ENCODE measurements at places on chromosomes 16 and 17. TPM values are rescaled to one million over a fixed set of nuclear protein-coding genes. Genes with fewer than 3 reads are reported as not detected.

Gene KAT7
- polyA plus RNA-seq: 29.1 TPM

- no peak for DNase-seq
Observed at GRCh38 chr17:44664867-44665266, 8.6 kb downstream of the MEIOC start.

GRCh38 chr16:88785106-88785924, at the start of gene PIEZO1:
PIEZO1 (minus strand) TSS chr16:88785220; CDS start chr16:88784964, 256 bp downstream.
- no peak for DNase-seq

DNA sequence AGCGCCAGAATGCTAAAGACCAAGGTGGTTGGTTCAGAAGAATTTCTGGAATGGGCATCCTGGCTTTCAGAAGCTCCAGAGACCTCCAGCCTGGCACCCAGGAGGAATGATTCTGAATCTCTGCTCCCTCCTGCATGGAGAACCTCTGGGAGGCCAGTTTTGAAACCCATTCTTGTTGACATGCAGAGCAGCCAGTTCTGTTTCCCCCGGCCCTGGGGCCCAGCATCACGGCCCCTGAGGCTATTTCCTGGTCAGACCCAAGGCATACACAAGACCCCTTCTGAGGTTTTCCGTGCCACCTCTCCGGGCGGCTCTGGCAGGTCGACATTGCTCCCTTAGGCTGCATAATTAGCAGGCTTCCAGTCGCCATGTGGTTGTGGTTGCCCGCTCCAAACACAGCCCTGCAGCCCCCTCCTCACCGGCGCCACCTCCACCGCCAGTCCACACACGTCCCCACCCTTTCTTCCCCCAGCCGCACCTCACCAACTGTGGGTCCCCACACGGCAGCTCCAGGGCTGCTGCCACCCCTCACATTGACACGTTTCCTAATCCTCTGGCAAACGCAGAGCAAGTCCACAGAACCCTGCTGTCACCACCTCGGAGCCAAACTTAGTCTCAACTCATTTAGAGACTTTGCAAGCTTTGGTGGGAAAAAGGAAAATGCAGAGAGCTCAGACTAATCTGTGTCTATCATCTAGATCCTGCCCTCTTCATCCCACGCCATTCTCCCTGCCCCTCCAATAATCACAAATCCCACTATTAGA, 367.1 kb downstream of the SOX9 start:
- DNase-seq: no peak

GRCh38 chr17:9999919-10000695, 95.0 kb upstream of the RCVRN start:
- no peak for DNase-seq

DNA sequence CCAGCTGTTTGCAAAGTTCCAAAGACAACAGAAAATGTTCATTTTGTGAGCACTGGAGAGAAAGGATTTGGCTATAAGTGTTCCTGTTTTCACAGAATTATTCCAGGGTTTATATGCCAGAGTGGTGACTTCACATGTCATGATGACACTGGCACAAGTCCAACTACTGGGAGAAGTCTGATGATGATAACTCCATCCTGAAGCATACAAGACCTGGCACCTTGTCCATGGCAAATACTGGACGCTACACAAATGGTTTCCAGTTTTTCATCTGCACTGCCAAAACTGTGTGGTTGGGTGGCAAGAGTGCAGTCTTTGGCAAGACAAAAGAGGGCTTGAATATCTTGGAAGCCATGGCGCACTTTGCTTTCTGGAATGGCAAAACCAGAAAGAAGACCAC, 385.0 kb downstream of the CDH11 start:
- DNase-seq: no peak

- DNase-seq: peak; percentile 39
Observed at GRCh38 chr17:37123386-37123785, 174.6 kb downstream of the AATF start.

GRCh38 chr16:50711862-50712559, 18.6 kb downstream of the NOD2 start:
- DNase-seq: peak; percentile 51

DNA sequence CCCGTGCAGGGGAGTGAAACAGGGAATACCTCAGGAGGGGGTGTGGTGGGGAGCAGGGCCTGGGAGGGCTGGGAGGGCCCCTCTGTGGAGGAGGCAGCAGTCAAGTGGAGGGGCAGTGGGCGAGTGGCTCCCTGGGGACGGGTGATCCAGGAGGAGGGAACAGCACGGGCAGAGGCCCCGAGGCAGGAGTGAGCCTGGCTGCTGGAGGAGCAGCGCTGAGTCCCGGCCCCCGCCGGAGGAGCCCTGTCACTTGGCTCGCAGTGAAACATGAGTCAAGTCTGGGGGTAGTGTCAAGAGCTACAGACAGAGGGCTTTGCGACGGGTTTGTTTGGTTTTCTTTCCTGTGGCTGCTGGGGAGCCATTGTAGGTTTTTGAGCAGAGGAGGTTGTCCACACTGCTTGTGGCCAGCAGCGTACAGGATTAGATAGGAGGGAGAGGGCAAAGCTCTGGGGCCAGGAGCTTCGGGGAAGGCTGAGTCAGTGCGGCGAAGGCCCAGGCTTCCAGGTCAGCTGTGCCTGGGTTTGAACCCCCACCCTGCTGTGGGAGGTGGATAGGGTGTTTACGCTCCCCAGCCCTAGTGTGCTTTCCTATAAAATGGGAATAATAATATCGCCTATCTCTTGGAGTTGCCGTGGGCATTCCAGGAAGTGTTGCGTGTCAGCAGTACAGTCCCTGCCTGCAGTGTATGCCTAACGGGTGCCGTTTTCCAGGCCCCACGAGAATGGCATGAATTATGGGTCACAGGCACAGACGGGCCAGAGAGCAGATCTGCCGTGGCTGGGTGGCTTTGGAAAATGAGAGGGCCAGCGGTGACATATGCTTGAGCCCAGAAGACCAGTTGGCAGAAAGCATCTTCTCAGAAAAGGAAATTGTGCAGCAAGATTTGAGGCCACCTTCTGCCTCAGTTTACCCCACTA, 115.9 kb upstream of the CIBAR2 start:
- no peak for DNase-seq

GRCh38 chr17:15909481-15909991, 35.4 kb upstream of the ADORA2B start:
- DNase-seq: no peak

DNA sequence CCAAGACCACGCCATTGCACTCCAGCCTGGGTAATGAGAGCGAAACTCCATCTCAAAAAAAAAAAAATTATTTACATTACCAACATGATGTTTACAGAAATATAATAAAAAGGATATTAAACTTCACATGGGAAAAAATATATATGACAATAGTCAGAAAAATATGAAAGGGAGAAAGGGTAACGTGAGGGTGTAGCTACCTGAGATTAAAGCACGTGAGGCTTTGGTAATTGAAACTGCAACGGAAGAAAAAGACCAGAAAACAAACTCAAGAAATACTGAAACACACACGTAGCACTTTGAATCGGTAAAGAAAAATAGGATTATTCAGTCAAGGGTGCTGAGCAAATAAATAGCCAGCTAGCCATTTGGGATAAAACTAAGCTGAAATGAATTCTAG, 53.6 kb downstream of the CYTH1 start:
- DNase-seq: no peak

Measured in muscle of arm (tissue), 14 donors.